ENCODE measurements at places on chromosomes 1 and 21. TPM values are rescaled to one million over a fixed set of nuclear protein-coding genes. Genes with fewer than 3 reads are reported as not detected.

GRCh38 chr1:152018537-152018936 lies 18.3 kb downstream of the S100A11 start:
- no peak for DNase-seq

- peak; percentile 89 for DNase-seq
These were observed 42.5 kb downstream of the NEK2 start for GRCh38 chr1:211632808-211633523.

GRCh38 chr1:47593013-47593568 lies 155.2 kb downstream of the FOXD2 start:
- DNase-seq, result no peak

DNA sequence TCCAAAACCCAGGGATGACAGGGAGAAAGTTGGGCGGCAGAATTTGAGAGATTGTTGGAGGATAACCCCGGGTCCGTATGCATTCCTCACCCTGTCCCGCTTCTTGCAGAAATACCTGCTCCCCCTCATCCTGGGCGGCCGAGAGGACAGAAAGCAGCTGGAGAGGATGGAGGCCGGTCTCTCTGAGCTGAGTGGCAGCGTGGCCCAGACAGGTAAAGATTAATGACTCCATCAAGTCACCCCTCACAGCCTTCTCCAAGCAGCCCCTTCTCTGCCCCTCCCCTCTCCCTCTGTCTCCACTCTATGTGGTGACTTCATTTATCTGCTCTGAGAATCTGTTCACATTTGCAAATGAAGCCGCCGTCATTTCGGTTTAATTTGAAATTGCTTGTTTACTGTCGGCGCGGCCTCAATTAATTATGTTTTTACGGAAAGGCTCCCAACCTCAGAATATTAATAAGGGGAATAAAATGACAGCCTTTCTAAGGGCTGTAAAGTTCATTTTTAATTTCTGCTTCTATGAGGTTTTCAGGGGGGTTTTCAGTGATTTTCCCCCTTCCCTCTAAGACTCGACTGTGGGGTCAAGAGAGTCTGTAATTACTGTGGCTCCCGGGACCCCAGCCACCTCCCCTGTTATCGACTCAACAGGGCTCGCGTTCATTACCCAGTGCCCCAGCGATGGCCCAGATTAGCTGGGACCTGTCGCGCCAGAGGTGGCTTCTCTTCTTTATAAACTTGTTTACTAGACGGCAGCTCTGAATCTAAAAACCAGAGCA lies 148.3 kb downstream of the PEX14 start:
- DNase-seq, result no peak

DNA sequence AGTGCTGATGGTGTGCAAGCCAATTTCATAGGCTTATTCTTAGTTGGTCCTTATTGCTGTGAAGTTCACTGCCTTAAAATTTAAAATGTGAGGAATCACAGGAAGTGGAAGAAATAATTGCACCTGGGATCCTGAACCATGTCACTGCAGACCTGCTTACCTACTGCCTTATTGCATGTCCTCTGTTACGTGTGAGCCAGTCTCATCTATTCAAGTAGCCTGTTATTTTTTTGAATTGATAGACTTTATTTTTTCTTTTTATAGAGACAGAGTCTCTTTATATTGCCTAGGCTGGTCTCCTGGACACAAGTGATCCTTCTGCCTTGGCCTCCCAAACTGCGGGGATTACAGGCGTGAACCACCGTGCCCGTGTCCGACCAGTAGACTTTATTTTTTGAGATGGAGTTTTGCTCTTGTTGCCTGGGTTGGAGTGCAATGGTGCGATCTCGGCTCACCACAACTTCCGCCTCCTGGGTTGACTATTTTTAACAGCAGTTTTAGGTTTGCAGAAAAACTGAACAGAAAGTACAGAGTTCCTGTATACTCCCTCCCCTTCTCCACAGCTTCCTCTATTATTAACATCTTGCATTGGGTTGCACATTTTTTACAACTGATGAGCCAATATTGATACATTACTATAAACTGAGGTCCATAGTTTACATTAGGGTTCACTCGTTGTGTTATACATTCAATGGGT lies 14.0 kb upstream of the DISC1 start:
- DNase-seq, result no peak

DNA sequence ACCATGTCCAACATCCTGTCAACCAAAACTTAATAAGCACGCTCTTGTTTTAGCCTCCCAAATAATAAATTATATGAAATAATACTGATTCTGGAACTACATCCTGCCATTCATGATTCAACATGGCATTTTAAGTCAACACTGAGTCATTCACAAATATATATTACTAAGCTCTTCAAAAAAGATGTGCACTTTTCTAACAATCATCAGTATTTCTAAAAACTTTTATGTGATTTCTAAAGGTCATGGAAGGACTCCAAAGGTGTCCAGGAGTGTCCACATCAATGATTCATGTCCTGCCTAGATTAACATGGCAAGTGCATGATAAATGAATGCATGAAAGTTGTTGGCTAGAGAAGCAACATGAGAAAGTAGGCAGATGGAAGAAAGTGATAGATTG lies 51.6 kb downstream of the NEGR1 start:
- peak; percentile 23 for DNase-seq

DNA sequence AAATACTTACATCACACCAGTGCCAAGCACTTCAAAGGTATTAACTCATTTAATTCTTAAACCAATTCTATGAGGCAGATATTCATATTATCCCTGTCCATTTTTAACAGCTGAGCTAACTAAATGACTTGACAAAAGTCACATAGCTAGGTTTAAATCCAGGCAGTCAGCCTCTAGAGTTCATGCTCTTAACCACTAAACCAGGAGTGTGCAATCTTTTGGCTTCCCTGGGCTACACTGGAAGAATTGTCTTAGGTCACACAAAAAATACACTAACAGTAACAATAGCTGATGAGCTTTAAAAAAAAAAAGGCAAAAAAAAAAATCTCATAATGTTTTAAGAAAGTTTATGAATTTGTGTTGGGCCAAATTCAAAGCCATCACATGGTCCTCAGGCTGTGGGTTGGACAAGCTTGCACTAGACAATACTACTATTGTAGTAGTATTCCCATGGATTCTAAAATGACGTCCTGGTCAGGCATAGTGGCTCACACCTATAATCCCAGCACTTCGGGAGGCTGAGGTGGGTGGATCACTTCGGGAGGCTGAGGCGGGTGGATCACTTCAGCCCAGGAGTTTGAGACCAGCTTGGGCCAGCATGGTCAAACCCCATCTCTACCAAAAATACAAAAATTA lies 10.0 kb downstream of the UBR4 start:
- no peak for DNase-seq

- DNase-seq, result no peak
These were observed 7.1 kb downstream of the SMPDL3B start for GRCh38 chr1:27941671-27942540.

DNA sequence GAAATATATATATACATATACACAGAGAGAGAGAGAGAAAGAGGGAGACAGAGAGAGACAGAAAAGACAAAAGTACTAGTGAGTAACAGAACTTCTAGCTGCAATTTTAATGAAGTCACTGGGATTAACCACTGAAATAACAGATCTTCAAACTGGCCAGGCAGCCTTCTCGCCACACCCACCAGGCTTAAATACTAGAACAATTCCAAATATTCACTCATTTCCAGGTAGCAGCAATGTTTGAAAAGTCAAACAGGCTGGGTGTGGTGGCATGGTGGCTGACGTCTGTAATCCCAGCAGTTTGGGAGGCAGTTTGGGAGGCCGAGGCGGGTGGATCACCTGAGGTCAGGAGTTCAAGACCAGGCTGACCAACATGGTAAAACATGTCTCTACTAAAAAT lies 5.2 kb downstream of the PRDX1 start:
- DNase-seq, result no peak

Gene SLC1A7
- total RNA-seq, result not detected

Gene FAM163A
- total RNA-seq, result not detected

Gene PLPPR4
- total RNA-seq, result 6.4 TPM
